PC-9 (cell line): ENCODE measurements at places on chromosomes 7 and 10. TPM values are rescaled to one million over a fixed set of nuclear protein-coding genes. Genes with fewer than 3 reads are reported as not detected.
A peak's percentile ranks its signal among the peaks of the same experiment; 100 is the strongest.

- H3K4me1 ChIP-seq = peaks cover 12% of the 10 kb centered on the region
- H3K4me3 ChIP-seq = no peak overlapping the region
- H3K36me3 ChIP-seq = no peaks in the 10 kb centered on the region
Measured at GRCh38 chr10:8670461-8670860, 616.0 kb downstream of the GATA3 start.

- peaks cover 4% of the 10 kb centered on the region; the same call in 1 of the 2 replicates for H3K4me1 ChIP-seq
- peak within 1 kb of the TSS; percentile 59 for H3K27ac ChIP-seq
- no peaks in the 10 kb centered on the region for H3K36me3 ChIP-seq
- no peaks in the 10 kb centered on the region for H3K27me3 ChIP-seq
Measured at GRCh38 chr10:69087590-69088470, at the start of gene SRGN. Gene SRGN (plus strand): TSS chr10:69088103. CDS start chr10:69088158, 55 bp downstream.

HOXA2 gene
- 6.1 and 6.5 TPM in 2 replicates for total RNA-seq

DNA sequence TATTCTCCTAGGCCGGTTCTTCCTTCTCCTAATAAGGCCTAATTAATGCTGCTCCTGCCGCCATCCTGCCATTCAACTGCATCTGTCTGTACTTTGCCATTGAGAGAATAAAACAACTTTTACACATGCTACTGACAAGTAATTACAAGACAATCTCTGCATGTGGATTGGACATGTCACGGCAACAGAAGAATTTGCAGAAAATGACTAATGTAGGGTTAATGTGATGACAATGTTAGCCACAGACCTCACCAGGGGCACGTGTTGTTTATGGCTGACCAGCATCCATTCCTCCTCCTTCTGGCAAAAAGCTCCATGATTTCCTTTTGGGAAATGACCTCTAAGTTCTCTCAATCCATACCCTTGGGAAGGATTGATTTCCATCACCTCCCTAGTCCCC lies 58.0 kb downstream of the NEBL start:
- H3K27me3 ChIP-seq = no peaks in the 10 kb centered on the region
- H3K27ac ChIP-seq = no peak overlapping the region
- no peak overlapping the region for H3K4me3 ChIP-seq
- H3K36me3 ChIP-seq = no peaks in the 10 kb centered on the region

DNA sequence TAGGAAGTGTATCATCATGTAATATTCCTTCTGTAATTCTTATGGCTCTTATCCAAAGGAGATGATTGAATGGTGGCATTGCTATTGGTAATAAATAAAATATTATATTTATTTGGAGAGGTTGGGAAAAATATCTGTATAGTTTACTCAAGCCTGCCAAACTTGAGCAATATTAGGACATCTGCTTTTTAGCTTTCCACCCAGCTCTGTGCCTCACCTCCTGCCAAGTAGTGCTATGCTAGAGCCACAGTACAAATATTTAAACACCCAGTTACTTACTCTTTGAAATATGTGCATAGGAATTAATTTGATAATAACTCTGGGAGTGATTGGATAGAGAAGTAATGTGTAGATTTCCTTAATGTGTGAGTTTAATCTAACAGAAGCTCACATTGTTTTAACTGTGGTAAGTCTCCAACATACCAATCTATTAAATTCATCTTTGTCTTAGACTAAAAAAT lies 129.2 kb downstream of the BBS9 start:
- DNase-seq = no peak
- no peaks in the 10 kb centered on the region for H3K27me3 ChIP-seq
- no peaks in the 10 kb centered on the region for H3K4me1 ChIP-seq

GRCh38 chr7:55069271-55069792 lies 50.5 kb downstream of the EGFR start:
- no peak for DNase-seq
- H3K27ac ChIP-seq = 0 out of 2 replicates have a peak overlapping the region, but pooled peaks have one; percentile 4
- H3K36me3 ChIP-seq = peaks cover 48% of the 10 kb centered on the region

- no peaks in the 10 kb centered on the region for H3K36me3 ChIP-seq
- H3K27ac ChIP-seq = no peak within 1 kb of the TSS
- peak; percentile 74 for DNase-seq
- peaks cover 12% of the 10 kb centered on the region for H3K4me1 ChIP-seq
- H3K27me3 ChIP-seq = no peaks in the 10 kb centered on the region
Measured at GRCh38 chr7:157010588-157011332, at the start of gene MNX1. Gene MNX1 (minus strand): TSS chr7:157010663. CDS start chr7:157010350, 313 bp downstream.

DNA sequence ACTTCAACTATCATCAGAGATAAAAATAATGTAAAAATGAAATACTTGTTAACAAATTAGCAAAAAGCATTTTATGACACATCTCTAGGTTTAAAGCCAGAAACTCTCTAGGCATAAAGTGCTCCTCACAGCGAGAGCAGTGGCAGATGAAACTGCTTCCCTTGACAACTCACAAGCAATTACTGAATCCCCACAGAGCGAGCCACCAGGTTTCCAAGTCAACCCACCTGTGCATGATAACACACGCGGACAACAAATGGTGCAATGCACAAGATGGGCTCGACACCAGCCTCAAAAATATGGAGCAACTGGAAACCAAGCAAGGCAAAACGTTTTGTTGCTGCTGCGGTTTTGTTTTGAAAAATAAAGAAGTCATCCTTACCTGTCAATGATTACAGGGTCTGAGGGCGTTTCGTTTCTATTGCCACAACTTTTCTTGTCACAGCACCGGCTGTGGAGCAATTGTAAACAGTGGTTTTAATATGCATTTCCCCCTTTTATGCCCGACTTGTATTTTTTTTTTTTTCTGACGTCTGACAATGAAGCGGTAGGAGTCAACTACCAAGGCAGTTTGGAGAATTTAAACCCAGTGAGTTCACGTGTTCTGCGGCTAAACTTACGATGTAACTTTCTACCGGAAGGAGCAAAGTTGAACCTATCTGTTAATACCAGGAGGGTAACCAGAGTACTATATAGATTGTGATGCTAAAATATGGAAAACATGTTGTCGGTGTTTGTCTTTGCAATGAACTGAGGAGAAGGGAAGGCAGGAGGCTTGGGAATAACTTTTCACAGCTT lies 7.0 kb downstream of the EBF3 start:
- H3K27ac ChIP-seq = no peak overlapping the region
- no peak for DNase-seq
- peaks cover 35% of the 10 kb centered on the region; the same call in 1 of the 2 replicates for H3K27me3 ChIP-seq
- no peaks in the 10 kb centered on the region for H3K36me3 ChIP-seq
- no peaks in the 10 kb centered on the region for H3K4me1 ChIP-seq

DNA sequence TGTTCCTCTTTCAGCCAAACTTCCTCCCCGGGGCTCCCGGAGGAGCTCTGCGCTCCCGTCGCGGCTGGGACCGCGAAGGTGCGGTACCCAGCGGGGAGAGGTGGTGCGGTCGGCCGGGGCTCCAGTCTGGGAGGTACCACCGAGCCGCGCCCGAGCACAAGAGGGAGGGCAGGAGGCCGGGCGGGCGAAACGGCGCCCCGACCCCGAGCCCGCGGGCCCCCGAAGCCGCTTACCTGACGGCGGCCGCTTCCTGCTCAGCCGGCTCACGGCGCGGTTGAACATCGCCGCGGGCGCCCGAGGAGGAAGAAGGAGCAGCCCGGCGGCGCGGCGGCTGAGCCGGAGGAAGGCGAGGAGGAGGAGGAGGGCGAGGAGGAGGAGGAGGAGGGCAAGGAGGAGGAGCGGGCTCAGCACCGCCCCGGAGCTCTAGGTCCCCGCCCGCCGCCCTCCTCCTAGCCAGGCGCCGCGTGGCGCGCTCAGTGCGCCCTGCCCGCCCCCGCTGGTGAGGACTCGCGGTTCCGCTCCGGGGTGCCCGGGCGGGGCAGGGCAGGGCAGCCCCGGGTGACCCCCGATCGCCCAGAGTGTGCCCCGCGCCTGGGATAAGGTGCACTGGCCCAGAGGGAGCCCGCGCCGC lies at the start of gene RGS10:
Gene RGS10 (minus strand): TSS at position 363 of the 631 bp plus-strand sequence. CDS start 81 bp downstream, at position 282.
- peak within 1 kb of the TSS; percentile 32 for H3K27ac ChIP-seq
- peak within 1 kb of the TSS; percentile 77 for H3K4me3 ChIP-seq
- no peaks in the 10 kb centered on the region for H3K27me3 ChIP-seq
- H3K36me3 ChIP-seq = no peaks in the 10 kb centered on the region
- peak; percentile 81 for DNase-seq
- H3K4me1 ChIP-seq = peaks cover 31% of the 10 kb centered on the region
